Effector memory CD8-positive, alpha-beta T cell (primary cell): ENCODE measurements at places on chromosomes 12 and 14.
A peak's percentile ranks its signal among the peaks of the same experiment; 100 is the strongest.

- no peak for DNase-seq
Observed at GRCh38 chr14:22438742-22439141, 150.3 kb downstream of the DAD1 start.

DNA sequence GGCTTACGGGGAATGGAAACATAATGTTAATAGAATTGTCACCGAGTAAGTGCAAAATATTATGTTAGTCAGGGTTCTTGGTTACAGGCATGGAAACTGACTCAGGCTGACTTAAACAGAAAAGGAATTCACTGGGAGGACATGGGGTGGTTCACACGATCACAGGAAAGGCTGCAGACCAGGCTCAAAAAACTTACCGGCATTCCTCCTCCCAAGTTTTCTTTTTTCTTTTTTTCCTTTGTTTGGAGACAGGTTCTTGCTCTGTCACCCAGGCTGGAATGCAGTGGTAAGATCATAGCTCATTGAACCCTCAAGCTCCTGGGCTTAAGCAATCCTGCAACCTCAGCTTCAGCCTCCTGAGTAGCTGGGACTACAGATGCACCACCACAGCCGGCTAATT lies 11.9 kb upstream of the UBE2N start:
- DNase-seq, result no peak

DNA sequence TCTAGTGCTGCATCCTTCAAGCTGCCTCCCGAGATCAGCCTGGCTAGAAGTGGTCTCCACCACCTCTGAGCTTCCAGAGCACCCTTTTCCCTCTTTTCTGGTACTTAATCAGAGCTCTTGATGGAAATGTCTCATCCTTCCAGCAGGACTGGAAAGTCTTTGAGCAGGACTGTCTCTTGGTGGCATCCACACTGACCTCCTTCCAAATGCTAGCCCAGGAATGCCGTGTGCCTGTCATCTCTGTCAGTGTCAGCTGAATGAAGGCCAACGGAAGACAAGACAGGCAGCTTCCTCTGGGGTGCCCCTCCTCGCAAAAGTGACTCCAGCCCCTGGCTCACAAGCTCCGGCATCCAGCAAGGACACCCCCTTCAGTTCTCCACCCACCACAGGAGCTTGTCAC lies 171.3 kb upstream of the FKBP4 start:
- no peak for DNase-seq

GRCh38 chr12:81610955-81611889 lies 147.9 kb downstream of the PPFIA2 start:
- DNase-seq, result no peak

DNA sequence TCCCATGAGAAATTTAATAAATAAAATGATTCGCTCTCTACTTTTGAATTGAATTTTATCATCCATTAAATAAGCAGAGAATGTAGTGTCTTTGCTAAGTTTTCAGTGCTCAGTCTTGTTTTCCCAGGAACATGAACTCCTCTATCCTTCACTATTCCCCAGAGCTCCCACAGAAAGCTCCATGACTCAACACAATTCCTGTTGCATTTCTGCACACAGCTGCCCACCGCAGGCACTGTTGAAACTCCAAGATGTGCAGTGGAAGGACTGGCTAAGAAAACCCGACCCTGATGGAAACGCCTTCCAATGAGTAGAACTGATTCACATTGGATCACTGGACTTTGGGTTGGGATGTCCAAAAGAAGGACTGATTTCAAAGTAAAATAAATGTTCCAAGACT lies 202.4 kb upstream of the AMIGO2 start:
- DNase-seq, result no peak

DNA sequence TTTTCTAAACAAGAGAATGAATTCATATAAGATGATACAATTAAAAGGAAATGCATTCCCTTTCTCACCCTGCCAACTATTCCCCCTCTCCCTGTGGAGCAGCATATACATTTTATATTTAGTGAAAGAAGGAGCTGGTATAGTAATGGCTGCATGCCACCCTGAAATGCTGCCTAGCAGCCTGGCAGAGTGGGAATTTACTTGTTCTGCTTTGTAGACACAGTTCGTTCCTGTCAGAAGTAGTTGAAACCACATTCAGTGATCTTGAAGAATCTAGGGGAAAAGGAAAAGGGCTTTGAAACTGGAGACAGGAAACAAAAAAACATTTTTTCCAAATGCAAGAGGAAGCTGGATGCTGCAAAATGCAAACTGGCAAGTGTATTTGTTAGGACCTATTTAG lies 176.0 kb upstream of the PLEKHA5 start:
- no peak for DNase-seq

DNA sequence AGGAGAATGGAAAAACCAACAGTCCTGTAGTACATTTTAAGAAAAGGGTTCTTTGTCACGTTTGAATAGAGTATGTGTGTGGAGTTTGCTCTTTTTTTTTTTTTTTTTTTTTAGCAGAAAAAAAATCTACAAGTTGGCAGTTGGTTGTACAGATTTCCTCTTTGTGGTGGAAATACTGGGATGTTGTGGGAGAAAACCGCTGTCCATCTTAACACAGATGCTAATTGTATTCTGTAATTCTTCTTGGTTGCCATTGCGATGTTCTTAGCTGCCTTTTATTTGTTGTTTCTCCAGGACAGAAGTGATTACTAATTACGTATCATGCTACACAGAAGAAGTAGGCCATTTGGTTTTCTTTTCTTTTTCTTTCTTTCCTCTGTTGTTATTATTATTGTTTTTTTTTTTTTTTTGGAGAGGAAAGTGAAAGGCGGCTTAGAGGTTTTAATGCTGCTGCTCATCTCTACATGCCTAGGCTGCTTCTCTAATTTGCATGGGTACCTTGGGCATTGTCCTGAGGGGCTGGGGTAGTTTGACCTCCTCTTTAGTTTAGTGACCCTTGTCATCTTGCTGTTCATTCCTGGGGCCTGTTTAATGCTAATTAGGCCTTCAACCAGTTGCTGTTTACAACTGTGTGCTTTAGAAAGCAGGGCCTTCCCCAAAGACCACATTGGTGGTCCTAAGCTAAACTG lies 94.7 kb downstream of the TMTC2 start:
- no peak for DNase-seq

DNA sequence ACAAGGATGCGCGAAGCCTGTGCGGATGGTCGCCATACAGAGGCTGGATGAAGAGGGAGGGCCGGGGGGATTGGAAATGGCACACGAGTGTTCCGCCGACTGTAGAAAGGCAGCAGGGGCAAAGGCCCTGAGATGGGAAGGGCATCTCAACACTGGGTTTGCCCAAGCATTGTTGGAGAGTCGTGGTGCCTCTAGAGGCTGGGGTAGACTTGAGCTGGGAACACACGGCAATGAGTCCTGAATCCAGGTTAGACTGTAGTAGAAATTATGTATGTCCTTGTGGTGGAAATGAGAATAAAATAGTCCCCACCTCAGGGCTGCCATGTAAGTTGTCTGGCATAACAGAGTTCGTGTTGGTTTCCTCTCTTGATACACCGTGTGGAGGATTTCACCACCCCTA lies 83.8 kb upstream of the CCND2 start:
- no peak for DNase-seq

- no peak for DNase-seq
Observed at GRCh38 chr12:26808766-26809476, 24.1 kb downstream of the ITPR2 start.

- no peak for DNase-seq
Observed at GRCh38 chr12:104381341-104381730, 75.4 kb upstream of the CHST11 start.

GRCh38 chr12:62436164-62436503 lies 30.5 kb upstream of the MON2 start:
- no peak for DNase-seq

DNA sequence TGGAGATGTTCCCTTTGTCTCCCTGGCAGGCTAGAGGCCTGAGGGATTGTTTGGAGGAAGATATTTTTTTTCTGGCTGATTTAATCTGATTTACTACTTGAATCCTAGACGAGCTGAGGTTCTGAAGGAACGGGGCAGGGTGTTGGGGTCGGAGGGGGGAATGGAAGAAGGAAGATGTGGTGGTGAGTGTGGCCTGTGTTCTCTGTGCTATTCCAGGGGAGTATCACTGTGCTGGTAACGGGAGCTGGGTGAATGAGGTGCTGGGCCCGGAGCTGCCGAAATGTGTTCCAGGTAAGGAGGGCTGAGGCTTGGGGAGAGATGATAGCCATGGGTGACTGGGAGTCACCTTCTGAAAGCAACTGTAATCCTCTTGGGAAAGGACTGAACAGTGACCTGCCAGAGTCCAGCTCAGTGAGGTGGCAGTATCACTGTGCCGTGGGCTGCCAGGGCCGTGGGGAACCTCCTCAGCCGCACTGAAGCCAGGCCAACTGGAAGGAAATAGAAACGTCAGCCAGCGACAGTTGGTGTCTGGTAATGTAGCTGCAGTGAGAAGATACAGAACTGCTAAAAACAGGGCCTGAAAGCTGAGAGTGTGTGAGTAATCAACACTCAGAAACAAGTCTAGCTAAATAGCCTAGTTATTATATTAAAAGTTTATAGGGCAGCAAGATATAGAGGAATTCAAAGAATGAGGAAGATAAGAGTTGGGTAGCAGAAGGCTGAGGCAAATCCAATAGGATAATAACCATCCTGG lies 7.9 kb downstream of the C1S start:
- DNase-seq, result no peak

- no peak for DNase-seq
Observed at GRCh38 chr14:23168246-23168645, 15.2 kb downstream of the SLC7A8 start.

GRCh38 chr12:50734409-50735263 lies 29.3 kb upstream of the ATF1 start:
- no peak for DNase-seq

DNA sequence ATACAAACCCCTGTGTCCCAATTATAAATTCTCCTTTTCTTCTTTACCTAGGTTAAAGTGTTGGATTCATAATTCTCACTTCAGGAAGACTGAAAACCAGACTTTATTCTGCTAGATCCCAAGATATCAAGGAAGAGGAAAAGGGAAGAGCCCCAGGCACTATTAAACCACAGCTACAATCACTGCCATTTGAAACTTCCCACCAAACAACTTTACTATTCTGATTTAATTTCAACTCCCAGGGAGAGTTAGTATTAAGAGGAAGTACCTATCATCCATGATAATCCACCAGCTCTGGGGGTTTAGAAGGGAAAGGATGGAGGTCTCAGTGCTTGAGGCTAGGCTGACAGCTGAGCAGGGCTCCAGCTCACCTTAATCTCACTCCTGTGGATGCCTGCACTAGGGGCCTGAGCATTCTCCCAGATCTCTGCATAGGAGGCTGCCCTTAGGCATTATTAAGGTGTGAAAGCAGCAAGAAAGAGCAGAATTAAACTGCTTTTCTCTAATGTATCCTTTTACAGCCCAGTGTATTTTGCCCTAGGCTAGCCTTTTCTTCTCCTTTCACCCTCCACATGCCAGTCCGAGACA lies 52.9 kb downstream of the MYF5 start:
- no peak for DNase-seq

- no peak for DNase-seq
Observed at GRCh38 chr14:65259000-65259399, 153.5 kb upstream of the FUT8 start.

GRCh38 chr12:8081251-8081920 lies 688 bp upstream of the NECAP1 start:
- DNase-seq, result peak; percentile 27

GRCh38 chr14:23324455-23324846 lies 3.2 kb downstream of the PABPN1 start:
- no peak for DNase-seq

- no peak for DNase-seq
Observed at GRCh38 chr12:86663173-86663572, 407.0 kb upstream of the MGAT4C start.

DNA sequence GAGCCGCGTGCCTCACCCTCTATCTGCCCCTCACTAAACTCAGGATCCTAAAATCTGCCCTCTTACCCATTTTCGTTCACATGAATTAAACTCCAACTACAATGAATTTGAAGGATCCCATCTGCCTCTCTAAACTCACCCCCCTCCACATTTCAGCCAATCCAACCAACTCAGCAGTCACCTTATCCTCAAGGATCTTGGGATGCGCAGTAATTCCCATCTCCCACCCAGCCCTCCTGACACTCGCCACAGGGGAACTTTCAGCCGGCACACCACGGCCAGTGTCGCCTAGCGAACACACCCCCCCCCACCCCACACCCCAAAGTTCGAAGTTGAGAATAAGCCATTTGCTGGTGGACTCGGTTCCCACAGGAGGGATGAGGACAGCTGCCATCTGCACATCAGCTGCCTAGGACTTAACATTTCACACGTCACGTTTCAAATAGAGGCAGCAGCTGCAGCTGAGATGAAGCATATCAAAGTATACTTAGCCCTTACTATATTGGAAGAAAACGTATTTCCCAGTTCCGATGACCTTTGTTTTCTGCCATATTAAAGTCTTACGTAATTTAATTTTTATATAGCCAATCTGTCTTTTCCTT lies 8.7 kb upstream of the SELPLG start:
- DNase-seq, result no peak

GRCh38 chr12:2745655-2746054 lies 49.1 kb upstream of the FKBP4 start:
- DNase-seq, result no peak
